ENCODE measurements at places on chromosomes 5 and 9.

GRCh38 chr9:90813046-90813445 is 11.4 kb downstream of the SYK start:
- DNase-seq, result no peak

GRCh38 chr5:149817539-149818060 is 87.5 kb downstream of the PPARGC1B start:
- no peak for DNase-seq

DNA sequence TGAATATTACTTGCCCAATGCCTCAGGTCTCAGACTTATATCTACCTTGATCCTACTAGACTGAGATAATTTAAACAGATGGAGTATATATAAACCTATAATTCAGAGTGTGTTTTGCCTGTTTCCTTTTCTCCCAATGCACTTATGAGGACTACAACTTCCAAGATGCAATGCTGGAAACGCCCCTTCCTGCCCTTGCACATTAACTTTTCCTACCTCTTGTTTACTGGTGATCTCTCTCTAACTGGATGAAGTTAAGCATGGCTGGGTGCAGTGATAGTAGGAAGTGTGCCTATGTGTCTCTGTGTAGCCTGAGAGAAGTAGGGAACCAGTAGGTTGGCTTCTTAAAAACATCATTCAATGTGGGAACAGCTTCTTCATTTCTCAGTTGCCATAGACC is 115.2 kb downstream of the SVEP1 start:
- DNase-seq, result peak; percentile 3

- DNase-seq, result peak; percentile 50
These were observed 27.4 kb upstream of the RFX3 start for GRCh38 chr9:3553076-3553765.

GRCh38 chr9:136806067-136806466 is 1.7 kb upstream of the RABL6 start:
- DNase-seq, result no peak

- peak; percentile 2 for DNase-seq
These were observed 76.1 kb downstream of the TLE1 start for GRCh38 chr9:81613002-81613812.

- DNase-seq, result no peak
These were observed 16.2 kb downstream of the PHF2 start for GRCh38 chr9:93592643-93593021.

- DNase-seq, result no peak
These were observed 136.3 kb downstream of the APBA1 start for GRCh38 chr9:69535911-69536310.

DNA sequence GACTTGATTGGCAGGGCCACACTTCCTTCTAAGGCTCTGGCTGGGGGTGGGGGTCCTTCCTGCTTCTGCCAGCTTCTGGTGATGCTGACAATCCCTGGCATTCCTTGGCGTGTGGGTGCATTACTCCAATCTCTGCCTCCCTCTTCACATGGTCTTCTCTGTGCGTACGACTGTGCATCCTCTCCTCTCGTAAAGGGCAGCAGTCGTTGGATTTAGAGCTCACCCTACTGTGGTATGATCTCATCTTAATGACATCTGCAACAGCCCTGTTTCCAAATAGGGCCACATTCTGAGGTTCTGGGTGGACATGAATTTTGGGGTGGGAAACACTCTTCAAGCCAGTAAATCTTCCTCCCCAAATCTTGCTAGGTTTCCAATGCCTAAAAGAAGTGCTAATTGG is 36.8 kb downstream of the ROPN1L start:
- no peak for DNase-seq

DNA sequence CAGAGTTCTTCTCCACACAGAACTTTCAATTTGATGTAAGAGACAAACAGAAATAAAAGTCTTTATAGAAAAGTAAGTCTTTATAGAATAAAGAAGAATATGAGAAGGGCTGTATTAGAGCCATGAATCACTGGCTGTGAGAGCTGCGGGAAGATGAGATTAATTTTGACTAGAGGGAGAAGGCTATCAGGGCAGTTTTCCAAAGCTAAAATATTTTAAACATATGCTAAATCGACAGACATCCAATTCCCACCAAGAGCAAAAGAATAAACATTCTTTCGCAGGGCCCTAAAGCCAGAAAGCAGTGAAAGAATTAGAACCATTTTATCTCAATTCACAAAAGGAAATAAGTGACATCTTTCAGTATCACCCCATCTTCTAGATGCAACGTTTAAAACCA is 208.3 kb upstream of the MAP3K1 start:
- DNase-seq, result no peak

DNA sequence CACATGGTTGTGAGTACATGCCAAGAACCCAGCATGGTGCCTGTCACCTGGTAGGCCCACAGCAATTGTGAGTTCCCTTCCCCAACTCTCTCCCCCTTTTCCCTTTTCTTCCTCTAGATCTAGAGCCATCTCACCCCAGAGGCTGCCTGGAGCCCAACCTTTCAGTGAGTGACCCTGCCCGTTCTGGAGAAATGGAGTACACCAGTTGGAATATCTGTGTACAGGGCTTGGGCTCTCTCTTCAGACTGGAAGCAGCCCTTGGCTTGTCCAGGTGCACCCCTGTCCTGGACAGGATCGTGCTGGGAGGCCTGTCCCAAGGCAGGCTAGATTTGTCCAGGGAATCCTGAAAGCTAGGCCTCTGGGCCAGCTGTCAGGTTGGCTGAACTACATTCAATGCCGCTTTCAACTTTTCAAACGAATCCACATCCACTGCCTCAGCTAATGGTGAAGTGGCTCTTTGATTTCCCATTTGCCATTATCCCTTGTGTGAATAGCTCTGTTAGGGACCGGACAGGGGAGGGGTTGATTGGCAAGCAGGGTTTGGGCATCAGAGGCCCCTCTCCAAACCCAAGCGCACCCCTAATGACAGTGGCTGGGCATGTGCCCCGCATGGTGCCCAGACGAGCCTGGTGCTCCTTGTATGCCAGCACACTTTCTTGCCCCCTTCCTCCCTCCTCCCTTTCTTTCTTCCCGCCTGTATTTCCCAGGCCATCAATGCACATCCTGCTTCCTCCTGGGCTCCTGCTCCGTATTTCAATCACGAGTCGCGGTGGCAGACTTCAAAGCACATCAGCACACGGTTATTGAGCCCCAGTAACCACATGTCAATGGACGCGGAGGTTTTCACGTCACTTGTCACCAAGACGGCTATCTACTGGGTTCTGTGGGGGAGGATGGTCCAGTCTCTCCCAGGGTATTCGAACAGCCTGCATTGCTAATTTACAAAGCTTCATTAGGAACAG is 211.2 kb downstream of the DAB2IP start:
- DNase-seq, result no peak

GRCh38 chr5:81505672-81506071 is 111.7 kb upstream of the ACOT12 start:
- no peak for DNase-seq

DNA sequence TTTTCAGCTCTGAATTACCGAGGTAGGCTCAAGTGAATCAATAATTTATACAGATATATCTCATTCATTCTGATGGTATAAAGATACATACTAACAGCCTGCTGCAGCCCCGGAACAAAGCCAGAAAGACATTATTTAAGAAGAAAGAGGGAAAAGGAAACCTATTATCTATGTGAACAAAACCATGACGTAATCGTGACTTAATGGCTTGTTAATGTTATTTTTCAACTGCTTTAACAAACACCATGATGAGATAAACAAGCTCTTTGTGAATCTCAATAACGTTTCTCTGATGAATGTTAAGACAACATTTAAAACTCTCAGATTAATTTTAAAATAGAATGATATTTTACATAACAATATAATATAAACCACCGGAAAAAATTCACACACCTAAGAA is 237.1 kb downstream of the SLF1 start:
- DNase-seq, result no peak

- DNase-seq, result peak; percentile 66
These were observed 11.5 kb upstream of the C5orf58 start for GRCh38 chr5:170221327-170221741.

DNA sequence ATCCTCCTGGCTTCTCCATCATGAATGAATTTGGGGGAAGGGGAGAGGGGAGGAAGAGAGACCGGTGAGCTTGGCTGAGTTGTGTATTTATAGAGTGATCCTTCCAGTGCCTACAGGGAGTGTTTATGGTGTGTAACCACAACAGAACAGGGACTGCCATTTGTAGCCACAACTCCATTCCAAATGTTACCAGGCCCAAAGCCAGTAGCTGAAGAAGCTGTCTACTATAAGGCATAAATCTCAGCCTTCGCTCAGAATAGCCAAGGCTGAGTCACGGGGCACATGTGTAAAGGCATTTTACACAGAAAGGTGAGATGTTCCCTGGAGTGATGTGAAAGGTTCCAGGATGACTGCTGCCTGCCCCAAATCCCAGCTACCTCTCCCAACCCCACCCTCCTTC is 2.5 kb downstream of the TMEM252 start:
- DNase-seq, result no peak

- no peak for DNase-seq
These were observed 23.5 kb upstream of the FOXD1 start for GRCh38 chr5:73472116-73472515.

- DNase-seq, result no peak
These were observed 115.5 kb upstream of the SLC12A2 start for GRCh38 chr5:127967983-127968592.

DNA sequence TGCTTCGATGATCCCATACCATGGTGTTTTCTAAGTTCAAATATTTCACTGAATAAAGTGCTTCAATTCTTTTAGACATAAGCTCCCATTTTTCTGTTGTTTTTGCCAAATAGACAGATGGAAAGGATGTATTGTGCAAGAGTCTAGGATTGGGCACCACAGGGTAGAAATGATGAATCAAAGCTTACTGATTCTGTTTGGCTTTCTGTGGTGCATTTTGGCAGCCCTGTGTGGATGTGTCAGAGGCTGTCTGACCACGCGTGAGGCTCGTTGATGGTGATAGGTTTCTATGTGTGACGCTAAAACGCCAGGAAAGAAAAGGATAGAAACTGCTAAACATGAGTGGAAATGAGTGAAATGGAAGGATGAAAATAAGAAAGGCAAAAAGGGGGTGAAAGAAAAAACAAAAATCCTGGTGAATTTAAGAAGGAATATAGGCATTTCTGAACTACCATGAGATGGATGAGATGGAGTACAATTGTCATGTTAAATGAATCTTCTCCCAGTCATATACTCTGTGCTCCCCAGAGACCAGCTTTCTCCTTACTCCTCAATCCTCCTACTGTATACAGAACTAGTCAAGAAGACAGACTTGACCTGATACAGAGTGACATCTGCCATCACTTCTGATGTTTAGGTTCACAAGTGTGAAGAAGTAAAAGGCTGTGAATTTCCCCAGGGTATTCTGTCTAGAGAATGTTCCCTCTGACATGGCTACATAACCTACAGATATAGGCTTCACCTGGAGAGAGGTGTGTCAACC is 54.4 kb downstream of the ANKH start:
- peak; percentile 10 for DNase-seq

DNA sequence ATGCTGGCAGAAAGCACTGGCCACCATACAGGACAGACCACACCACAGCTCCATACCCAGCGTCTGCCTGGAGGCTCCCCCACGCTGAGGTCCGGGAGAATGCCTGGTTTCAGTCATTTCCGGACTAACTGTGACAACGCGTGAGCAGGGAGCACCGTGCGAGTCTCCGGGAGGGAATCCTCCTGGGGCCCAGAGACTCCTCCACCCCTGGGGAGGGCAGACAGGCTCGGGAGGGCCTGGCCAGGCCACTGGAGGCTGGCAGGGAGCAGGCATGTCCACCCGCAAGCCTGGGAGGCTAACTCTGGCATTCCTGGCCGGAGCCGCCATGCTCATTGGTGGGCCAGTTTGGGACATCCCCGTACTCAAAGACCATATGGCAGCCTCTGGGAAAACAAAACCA is 6.5 kb downstream of the BRD3OS start:
- no peak for DNase-seq

GRCh38 chr5:78411586-78411985 is 51.2 kb downstream of the SCAMP1 start:
- DNase-seq, result no peak

GRCh38 chr5:104599726-104600125 is 1037.1 kb upstream of the NUDT12 start:
- DNase-seq, result no peak

DNA sequence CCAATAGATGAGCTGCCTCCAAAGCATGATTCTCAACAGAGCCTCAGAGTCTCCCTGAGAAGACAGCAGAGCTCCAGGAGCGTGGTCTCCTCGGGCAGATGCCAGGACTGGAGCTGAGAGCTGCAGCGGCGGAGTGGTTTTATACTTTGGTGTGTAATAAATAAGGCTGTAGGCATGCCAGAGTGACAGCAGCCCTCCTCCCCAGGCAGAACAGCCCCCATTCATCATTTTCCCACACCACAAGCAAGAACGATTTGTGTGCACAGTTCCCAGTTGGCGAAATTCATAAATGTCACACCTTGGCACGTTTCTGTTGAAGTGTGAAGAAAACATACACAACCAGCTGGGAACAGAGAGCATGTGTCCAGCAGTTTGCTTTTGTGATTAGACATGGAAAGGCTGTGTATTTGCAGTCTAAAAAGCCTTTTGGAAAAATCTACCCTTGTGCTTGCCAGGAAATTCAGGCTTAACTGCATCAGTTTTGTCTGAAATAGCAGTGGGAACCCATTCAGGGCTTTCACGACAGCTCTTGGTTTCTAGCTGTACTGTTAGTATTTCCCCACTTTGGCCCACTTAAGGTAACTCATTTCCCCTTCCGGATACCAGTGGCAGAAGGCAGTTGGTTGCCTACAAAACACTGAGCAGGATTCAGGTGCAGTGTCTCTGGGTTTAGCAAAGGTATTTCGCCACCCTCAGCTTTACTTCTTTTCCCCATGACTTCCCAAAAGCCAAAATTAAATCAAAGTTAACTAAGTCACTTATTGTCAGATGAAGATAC is at the start of gene C1QTNF3:
Gene C1QTNF3, minus strand, starts transcription at position 115 of the 778 bp plus-strand sequence. Its CDS starts 88 bp downstream, at position 27.
- no peak for DNase-seq

DNA sequence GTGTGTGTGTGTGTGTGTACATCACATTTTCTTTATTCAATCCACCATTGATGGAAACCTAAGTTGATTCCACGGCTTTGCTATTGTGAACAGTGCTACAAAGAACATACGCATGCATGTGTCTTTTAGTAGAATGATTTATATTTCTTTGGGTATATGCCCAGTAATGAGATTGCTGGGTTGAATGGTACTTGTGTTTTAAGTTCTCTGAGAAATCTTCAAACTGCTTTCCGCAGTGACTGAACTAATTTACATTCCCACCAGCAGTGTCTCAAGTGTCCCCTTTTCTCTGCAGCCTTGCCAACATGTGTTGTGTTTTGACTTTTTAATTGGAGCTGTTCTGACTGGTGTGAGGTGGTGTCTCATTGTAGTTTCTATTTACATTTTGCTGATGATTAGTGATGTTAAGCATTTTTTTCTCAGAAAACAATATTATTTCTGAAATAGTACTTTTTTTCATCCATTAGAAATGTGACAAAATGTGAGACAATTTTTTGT is 769.7 kb downstream of the TAF11L14 start:
- DNase-seq, result peak; percentile 44

- DNase-seq, result no peak
These were observed 14.6 kb downstream of the TEX53 start for GRCh38 chr9:114643001-114643400.

- DNase-seq, result no peak
These were observed 13.0 kb upstream of the RASGEF1C start for GRCh38 chr5:180222056-180222455.

- DNase-seq, result no peak
These were observed 439.4 kb upstream of the ZNF462 start for GRCh38 chr9:106423575-106423974.
